ENCODE measurements at places on chromosomes 11 and 22.
A peak's percentile ranks its signal among the peaks of the same experiment; 100 is the strongest.

DNA sequence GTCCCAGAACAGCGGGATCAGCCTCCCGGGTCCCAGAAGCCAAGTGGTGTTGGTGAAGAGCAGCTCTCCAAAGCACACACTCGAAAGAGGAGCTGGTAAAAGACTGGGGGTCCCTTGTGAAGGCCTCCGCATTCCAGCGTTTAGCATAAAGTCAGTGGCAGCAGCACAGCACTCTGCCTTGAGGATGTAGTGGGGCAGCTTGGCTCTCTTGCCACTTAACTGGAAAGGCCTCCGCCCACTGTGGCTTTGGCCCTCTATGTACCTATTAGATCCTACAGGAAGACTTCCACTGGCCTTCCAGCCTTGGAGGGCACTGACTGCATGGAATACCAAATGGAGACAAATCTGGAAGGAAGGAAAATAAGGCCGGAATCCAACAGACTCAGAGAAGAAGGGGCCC lies 1455.3 kb downstream of the BRD1 start:
- no peak for DNase-seq

DNA sequence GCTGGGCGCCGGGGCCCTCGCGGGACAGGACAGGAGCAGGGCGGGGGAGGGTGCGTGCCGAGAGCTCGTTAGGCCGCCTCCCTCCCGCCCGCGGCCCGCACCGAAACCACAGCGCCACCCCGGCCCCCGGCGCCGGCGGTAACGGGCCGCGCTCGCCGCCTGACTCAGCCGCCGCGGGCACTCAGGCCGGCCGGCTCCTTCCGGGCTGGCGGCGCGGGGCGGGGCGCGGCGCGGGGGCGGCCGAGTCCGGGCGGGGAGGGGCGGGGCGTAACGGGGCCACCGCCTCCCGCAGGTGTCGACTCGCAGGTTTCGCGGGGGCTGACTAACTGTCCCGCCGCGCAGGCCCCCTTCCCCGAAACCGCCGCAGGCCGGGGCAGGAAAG lies at the start of gene AP5B1:
TSS of gene AP5B1 (minus strand) at position 207 of the 382 bp plus-strand sequence. CDS start 385 bp downstream, outside the sequence.
- peak; percentile 77 for DNase-seq

DNA sequence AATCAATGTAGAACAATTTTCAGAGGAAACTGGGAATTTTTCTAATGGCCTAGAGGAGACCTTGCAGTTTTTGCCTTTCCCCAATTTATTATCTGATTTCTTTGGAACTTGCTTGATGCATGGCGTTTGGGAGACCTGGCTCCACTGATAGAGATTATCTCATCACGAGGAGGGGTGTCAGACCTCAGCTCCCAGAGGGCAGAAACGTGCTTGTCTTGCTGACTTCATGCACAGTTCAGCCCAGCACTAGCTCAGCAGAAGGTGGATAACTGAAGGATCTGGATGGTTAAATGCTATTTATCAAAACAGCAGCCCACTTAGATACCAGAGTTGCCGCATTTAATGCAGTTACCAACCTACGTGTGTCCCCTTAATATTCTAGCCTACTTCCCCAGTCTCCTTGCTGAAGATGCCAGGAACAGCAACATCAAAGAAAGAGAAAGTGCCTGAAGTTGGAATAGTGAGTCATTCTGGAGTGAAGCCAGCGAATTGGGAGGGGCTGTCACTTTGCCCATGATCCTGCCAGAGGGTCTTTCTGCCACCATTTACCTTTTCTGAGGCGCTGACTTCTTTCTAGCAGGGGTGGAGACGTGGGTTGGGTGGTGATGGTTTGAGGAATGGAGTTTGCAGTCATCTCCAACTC lies 133.5 kb upstream of the CADM1 start:
- DNase-seq: no peak

DNA sequence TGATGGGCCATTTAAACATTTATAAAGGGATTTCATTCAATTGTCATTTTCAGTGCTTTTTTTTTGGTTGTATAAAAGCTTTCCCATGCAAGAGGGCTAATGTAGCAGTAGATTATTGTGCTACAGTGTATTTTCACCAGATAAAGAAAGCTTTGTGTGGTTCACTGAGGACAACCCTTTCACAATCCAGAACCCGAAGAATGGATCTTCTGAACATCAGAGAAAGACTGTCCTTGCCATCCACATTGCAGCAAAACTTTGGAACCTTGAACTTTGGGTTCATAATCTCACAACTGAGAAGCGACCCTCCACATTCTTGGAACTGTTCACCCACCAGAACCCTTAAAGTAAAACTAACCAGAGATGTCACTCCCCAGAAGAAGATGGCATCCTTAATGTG lies 9.3 kb downstream of the APOBEC3H start:
- no peak for DNase-seq

GRCh38 chr11:119615003-119615881 lies 113.8 kb downstream of the NECTIN1 start:
- peak; percentile 51 for DNase-seq

DNA sequence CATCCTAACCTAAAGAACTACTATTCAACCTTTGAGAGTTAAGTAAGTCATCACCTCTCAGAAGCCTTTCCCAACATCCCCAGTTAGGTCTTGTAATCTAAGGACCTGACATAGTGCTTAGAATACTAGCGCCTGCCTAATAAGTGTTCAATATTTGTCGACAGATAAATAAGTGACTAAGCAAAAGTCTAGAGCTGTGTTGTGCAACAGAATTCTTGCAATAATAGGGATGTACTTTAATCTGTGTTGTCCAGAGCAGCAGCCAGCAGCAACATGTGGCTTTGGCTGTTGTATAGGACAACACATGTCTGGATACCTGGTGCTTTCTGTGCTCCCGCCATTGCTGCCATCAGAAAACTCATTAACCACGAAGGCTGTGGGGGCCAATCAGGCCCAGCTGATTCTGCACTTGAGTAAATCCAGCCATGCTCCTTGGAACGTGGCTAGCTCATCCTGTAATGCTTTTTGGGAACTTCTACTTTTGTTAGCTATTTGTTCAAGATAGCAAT lies 66.8 kb upstream of the NTM start:
- no peak for DNase-seq

DNA sequence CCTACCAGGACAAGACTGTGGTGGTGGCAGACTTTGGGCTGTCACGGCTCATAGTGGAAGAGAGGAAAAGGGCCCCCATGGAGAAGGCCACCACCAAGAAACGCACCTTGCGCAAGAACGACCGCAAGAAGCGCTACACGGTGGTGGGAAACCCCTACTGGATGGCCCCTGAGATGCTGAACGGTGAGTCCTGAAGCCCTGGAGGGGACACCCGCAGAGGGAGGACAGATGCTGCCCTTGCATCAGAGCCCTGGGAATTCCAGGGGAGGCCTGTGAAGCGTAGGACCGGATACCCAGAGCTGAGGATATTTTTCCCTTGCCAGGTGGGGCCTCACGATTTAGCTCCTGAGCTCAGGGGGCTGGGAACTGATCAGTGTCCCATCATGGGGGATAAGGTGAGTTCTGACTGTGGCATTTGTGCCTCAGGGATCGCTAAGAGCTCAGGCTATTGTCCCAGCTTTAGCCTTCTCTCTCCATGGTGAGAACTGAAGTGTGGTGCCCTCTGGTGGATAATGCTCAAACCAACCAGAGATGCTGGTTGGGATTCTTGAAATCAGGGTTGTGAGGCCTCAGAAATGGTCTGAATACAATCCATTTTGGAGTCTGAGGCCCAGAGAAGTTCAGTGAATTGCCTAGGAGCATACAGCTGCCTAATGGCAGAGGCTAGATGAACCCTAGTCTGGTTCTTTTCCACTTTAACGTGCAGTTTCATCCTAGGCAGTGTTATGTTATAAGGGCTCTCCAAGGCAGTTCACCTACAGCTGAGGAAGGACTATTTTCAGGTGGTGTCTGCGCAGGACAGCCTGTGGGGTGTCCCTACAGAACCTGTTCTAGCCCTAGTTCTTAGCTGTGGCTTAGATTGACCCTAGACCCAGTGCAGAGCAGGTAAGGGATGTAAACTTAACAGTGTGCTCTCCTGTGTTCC lies 19.5 kb downstream of the PIK3IP1 start:
- peak; percentile 68 for DNase-seq

DNA sequence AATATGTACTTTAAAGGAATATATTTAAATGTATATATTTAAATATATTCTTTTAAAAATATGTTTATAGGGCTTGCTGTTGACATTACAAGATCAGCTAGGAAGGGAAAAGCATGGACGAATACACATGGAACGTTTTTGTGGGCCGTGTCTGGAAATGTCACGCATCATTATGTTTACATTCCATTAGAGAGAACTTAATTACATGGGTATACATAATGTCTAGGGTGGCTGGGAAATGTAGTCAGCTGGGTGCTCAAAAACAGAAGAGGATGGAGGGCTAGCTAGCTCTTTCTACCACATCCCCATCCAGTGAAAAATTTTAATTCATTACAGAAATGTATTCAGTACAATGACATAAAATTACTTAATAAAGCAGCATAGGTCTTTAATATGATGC lies 371.2 kb downstream of the DYNC2H1 start:
- DNase-seq: no peak

DNA sequence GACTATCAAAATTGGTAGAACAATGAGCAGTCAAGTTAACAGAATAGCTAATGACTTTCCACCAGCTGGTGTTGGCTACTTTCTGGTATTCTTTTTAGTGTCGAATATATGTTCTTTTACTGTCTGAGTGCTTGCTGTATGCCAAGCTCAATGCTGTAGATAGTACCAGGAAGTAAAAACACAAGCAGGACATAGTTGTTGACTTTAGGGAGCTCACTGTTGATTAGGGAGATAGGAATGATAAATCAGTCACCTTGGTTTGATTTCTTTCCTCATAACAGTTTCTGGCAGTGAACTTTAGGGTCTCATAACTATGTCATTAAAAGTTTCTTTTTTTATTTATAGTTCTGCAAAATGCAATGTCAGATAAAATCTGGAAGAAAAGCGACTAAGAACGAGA lies 9.0 kb downstream of the HMGXB4 start:
- DNase-seq: no peak

DNA sequence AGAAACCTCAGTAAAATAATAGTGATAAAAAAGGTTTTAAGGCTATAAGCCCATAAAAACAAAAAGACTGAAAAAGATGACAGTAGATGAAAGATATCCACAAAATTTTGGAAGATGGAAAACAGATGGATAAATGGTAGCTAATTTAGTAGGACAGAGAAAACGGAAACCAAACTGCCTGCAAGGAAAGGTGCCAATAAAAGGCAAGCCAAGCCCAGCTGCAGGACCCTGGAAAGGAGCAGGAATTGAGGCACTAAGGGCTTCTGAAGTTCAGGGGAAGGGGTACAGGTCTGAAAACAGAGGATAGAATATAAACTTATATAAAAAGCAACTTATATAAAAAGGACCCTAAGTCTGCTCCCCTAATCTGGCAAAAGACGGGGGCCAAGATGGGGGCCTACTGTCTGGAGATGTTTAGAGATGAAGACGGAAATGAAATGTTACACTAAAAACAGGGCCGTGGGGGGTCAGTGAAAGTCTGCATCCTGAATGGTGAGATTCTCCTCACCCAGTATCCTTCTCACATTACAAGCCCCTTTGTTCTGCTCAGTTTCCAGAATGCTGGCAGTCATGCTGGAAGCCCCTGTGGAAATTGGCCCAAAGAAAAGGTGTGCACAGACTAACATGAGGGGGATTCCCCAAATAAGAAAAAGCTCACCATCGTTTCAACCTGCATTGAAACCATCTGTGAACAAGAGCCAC lies 269.3 kb upstream of the PITPNB start:
- DNase-seq: no peak

GRCh38 chr11:103016031-103016430 lies 60.5 kb upstream of the MMP13 start:
- DNase-seq: no peak

DNA sequence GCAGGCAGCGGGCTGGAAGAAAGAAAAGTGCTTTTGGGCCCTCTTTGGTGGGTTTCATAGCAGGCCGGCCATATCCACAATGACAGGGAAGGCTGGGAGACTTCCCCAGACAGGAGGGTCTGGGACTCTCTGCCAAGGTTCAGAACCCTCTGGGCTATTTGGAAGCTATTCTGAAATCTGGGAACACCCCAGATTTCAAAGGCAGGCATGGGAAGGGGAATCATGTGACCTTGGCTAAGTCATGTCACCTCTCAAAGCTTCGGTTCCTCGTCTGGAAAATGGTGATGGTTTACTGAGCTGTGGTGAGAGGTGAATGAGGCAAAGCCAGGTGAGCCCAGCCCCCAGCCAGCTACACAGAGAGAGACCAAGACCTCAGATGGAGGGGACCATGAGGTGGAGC lies 4.6 kb downstream of the CASTOR1 start:
- no peak for DNase-seq

GRCh38 chr11:3873712-3874349 lies 18.4 kb downstream of the STIM1 start:
- peak; percentile 59 for DNase-seq

- DNase-seq: no peak
These were observed 437.4 kb downstream of the MIAT start for GRCh38 chr22:27094633-27095308.

- no peak for DNase-seq
These were observed at the start of the genes NLRP14 and ZNF214 for GRCh38 chr11:7020183-7020917. Gene NLRP14 (plus strand): TSS chr11:7020479. CDS start chr11:7038587, 18,108 bp downstream. Gene ZNF214 (minus strand): TSS chr11:7020346. CDS start chr11:7002835, 17,511 bp downstream.

DNA sequence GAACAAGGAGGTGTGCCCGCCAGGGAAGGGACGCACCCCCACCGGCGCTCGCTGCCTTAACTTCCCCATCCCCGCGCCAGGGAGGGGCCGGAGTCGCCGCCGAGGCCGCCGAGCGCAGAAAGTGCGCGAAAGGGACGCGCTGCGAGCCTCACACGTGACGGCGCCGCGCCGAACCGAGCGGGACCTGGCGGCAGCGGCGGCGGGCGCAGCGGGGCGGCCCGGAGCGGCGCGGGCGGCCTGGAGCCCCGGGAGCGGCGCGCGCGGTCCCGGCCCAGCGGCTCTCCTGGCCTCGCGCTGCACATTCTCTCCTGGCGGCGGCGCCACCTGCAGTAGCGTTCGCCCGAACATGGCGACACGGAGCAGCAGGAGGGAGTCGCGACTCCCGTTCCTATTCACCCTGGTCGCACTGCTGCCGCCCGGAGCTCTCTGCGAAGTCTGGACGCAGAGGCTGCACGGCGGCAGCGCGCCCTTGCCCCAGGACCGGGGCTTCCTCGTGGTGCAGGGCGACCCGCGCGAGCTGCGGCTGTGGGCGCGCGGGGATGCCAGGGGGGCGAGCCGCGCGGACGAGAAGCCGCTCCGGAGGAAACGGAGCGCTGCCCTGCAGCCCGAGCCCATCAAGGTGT lies at the start of gene SORL1:
TSS of gene SORL1 (plus strand) at position 329 of the 623 bp plus-strand sequence. CDS start at position 347, 18 bp downstream.
- DNase-seq: peak; percentile 85

DNA sequence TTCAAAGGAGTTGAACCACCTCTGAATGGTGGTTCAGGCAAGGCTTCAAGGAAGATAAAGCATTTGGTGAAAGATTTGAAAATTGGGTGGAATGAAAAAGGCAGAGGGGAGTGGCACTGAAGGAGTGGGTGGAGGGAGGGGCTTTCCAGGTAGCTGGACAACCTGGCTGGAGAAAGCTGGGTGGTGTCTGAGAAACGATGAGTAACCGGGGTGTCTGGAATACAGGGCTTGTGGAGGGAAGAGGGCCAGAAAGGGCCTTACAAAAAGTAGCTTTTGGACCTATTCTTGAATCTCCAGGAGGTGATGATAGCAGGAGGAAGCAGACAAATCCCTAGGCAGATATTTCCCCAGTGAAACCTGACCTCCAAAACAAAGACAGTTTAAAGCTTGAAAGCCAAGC lies 99.3 kb downstream of the RASSF10 start:
- DNase-seq: no peak

GRCh38 chr22:37007651-37008050 lies 11.6 kb downstream of the TST start:
- DNase-seq: no peak

GRCh38 chr11:43579171-43579918 lies 101.2 kb upstream of the HSD17B12 start:
- DNase-seq: peak; percentile 70
